ENCODE measurements at places on chromosomes 7 and 10.

DNA sequence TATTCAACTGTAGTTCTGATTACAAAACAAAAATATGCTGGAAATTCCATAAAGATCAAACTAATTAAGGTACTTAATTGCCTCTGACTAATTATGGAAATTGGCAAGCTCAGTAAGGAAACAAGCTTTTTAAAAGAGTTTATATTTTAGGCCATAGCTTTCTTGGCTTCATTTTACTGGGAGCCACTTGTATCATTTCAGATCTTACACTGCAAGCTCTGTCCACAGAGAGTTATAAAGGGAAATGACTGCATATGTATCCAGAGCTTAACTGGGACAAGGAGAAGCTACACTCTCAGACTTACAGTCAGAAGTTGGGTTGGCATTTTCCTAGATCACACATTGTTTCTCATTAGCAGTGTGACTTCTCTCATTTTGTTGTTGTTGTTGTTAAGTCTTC, 92.4 kb downstream of the LRRN3 start:
- DNase-seq = no peak

GRCh38 chr7:38902449-38902848, 6.5 kb downstream of the VPS41 start:
- DNase-seq = no peak

DNA sequence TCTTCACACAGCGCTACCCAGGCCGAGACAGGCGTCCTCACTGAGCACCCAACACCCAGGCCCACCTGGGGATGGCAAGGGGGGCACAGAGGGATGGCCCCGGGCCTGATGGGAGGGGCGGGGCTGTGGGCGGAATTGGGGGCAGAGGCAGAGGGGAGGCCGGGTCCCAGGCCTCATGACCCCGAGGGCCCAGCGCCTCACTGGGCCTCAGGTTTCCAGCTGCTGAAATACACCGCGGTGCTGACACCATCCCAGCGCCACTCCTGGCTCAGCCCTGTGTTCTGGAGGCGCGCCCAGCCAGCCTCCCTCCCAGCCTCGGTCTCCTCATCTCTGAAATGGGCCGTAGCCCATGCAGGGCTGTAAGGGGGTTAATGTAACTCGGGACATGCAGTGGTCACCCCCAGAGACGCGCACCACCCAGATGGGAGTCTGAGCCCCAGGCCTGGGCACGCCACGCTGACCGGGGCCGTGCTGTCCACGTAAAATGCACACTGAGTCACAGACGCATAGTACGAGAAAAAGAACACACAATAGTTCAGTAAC, 82.3 kb downstream of the UNCX start:
- no peak for DNase-seq

DNA sequence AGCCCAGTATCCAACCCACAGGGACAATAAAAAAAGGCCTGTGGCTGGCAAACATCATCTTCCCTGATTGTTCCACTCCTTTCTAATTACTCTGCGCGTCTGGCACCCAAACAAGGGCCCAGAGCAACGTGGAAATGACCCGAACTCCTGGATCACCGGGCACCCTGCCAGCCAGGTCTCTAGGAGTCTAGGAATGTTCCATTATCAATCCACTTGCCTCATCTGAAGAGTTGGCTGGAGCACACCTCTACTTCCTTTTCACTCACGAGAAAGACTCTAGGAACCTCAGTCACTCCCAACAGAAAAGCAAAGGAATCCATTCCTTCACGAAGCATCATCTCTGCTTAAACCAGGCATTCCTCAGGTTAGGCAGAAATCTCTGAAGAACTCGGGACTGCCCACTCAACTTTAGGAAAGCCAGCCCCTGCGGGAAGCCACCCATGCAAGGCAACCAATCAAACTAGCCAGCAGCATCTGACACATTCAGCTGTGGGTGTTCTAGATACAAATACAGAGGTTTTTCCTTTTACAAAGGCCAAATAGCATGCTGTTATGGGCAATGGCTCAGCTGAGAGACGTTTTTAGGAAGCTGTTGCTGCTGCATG, 37.7 kb downstream of the ATXN7L1 start:
- DNase-seq = no peak

GRCh38 chr7:105209870-105210269, 178.9 kb downstream of the SRPK2 start:
- DNase-seq = no peak

- DNase-seq = no peak
Measured at GRCh38 chr10:92238586-92239098, 52.2 kb downstream of the CPEB3 start.

DNA sequence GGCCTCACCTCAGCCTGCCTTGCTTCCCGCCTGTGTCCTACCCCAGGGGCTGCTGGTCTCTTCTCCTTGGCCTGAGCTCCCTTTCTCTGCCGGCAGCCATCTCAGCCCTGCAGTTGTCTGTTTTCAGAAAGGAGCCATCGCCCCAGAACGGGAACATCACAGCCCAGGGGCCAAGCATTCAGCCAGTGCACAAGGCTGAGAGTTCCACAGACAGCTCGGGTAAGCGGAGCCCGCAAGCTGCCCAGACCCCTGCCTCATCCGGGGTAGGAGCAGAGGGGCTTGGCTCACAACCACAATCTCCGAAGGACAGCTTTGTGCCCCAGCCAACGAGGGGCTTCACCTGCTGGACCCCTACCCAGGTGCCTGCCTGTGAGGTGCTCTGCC, 5.3 kb upstream of the DEPP1 start:
- no peak for DNase-seq

GRCh38 chr7:68461430-68461829, 1136.8 kb upstream of the AUTS2 start:
- DNase-seq = no peak

GRCh38 chr7:22213081-22213480, 143.9 kb downstream of the RAPGEF5 start:
- no peak for DNase-seq

- no peak for DNase-seq
Measured at GRCh38 chr10:15562116-15562515, 157.6 kb downstream of the ITGA8 start.

DNA sequence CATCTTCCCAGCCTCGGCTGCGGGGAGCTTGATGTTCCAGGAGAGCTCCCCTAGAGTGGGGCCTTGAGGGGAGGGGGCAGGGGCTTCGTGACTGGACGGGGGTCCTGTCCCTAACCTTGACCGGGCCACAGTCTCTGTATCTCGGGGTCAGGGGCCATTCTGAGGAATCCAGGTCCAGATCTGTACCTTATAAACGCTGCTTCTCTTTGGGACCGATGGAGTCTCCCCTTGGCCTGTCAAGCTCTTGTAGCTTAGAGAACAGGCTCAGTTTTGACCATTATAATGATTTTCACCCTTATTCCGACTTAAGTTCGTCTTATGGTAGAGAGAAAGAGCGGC, 831 bp downstream of the ZKSCAN5 start:
- no peak for DNase-seq

DNA sequence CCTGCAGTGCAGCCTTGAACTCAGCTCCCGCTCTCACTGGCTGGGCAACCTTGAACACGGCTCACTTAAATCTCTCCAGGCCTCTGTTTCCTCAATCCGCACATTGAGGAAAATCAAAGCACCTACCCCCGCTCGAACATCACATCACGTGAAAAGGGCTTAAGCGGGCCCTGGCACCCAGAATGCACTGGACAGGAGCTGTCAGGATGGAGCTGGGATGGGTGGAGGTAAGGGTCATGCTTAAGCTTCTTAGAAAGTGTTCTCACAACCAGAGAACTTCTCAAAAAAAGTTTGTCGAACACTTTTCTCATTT, 55.7 kb upstream of the MGMT start:
- no peak for DNase-seq

- no peak for DNase-seq
Measured at GRCh38 chr10:11325817-11326216, 285.6 kb downstream of the USP6NL start.

GRCh38 chr7:37108615-37109014, 340.0 kb downstream of the ELMO1 start:
- DNase-seq = no peak

- DNase-seq = no peak
Measured at GRCh38 chr10:77763453-77764430, 126.1 kb upstream of the KCNMA1 start.

DNA sequence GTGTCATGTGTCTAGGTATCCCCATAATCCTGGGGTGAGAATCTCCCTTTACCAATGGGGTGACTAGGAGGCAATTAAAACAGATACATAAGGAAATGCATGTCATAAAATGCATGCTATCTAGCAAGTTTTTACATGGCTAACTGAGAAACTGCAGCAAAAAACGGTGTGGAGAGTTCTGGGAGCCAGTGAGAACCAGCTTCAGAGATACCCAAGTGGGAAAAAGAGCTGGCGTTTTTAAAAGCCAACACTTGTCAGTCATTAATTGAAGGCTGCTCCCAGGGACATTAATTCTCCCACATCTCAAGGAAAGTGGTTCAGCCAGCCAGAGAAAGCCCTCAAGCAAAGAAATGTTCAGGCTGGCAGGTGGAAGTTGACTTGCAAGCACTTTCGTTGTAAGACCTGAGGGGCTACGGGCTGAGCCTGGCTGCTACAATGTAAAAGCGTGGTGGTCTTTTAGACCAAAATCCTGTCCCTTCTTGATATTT, 28.1 kb downstream of the ST8SIA6 start:
- no peak for DNase-seq

GRCh38 chr10:5843686-5844344, 30.6 kb upstream of the GDI2 start:
- DNase-seq = no peak

DNA sequence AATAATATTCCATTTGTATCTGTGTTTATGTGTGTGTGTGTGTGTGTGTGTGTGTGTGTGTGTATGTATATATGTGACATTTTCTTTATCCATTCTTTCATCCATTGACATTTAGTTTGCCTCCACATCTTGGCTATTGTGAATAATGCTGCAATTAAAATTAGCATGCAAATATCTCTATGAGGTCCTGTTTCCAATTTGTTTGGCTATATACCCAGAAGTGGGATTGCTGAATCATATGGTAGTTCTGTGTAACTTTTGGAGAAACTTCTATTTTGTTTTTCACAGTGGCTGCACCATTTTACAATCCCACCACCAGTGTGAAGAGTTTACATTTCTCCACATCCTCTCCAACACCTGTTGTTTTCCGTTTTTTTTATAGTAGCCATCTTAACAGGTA, 53.1 kb downstream of the CH25H start:
- DNase-seq = no peak

DNA sequence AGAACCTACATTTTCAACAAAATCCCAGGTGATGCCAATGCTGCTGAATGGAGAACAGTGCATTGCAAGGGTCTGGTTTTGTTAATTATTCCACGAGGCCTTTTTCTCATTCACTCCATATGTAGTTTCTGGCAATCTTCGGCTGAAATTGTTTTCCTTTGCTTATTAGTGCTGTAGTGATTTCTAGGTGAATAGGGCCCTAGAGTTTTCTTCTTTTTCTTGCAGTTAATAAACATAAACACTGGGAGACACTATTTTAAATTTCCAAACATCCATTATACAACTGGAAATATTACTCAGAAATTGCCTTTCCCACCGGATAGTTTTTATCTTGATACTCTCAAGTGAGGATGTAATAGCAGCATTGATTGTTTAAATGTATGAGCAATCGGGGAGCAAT, 435.6 kb downstream of the XPNPEP1 start:
- DNase-seq = no peak

DNA sequence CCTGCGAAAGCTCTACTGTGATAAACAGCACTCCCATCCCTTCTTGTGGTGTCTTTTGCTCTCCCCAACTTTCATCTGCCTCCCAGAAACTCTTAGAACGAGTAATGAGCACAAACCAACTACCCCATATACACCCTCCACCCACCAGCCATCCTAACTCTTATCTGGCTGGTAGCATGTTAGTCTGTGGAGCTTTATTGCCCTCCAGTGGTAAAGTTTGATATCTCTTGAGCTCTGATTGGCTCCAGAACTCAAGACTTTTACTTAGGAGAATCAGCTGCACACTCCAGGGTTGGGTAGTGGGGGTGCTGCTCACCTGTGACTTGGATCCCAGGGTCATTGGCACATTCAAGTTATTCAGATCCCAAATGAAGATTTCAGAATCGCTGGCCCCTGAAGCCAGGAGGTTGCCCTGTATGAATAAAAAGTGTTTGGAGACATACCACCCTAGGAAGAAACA, 10.9 kb downstream of the SEC31B start:
- DNase-seq = peak; percentile 48

DNA sequence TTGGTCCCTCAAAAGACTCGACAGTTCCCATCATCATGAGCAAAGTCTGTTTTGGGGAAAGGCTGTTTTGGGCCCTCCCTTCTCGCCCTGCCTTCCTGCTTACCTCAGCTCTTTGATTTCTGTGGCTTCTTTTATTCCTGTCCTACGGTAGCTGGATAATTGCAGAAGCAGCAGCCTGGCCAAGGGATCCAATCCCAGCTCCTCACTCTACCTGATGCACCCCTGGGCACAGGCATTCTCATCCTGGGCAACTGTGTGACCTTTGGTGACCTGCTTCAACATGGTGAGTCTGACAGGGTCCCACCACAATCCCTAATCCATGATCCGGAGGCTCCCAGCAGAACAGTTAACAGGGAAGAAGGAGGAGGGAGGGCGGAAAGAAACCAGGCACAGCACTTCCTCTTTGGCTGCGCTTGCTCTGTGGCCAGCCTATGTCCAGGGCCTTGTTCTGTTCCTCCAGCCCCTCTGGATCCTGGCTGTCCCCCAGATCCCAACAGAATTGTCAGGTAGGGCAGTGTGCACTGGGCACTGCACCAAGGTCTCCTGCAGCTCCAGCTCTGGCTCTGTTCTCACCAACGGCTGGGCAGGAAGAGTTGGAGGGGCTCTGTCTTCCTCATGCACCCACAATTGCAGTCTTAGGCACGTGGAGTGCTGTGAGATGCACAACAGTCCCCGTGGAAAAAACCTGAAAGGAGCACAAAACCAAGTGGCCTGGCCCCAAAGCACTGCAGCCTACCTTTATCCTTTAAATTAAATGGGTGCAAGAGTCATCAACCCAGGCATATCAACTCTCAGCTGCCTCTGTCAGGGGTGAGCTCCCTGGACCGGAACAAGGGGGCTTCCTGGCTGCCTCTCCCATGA, 144.4 kb downstream of the PTPN20 start:
- DNase-seq = no peak

DNA sequence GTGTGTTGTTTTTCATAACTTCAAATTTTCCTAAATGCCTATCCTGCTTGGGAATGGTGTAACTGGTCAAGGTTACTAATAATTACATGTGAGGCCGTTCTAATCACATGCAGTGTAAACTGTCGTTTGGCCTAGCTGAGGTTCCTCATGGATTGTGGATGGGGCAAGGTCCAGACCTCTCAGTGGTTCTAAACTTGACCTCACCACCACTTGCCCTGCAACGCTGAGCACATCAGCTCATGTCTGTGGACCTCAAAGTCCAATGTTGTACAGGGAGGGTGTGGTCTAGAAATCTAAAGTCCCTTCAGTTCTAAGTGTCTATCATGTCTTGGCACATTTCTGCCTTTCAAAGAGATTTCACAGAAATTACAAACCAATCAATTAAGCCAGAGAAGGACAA, 15.6 kb downstream of the RBP3 start:
- no peak for DNase-seq

GRCh38 chr7:156819733-156820295, 73.2 kb downstream of the LMBR1 start:
- DNase-seq = no peak

- no peak for DNase-seq
Measured at GRCh38 chr10:5523796-5524574, 776 bp upstream of the CALML3 start.

DNA sequence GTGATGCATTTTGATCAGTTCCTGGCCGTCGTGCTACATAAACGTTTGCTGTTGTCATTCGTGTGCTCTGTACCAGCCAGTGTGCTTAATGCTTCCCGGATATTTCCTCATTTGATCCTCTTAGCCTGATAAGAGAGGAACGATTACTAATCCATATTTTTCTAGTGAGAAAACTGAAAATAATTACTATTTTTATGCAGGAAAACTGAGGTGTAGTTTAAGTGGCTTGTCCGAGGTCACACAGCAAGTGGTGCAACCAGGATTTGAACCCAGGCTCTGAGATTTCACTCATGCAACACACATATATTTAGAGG, 650 bp upstream of the SORBS1 start:
- no peak for DNase-seq

All from endothelial cell (in vitro differentiated cells).